ENCODE measurements at places on chromosomes 13 and 19.

DNA sequence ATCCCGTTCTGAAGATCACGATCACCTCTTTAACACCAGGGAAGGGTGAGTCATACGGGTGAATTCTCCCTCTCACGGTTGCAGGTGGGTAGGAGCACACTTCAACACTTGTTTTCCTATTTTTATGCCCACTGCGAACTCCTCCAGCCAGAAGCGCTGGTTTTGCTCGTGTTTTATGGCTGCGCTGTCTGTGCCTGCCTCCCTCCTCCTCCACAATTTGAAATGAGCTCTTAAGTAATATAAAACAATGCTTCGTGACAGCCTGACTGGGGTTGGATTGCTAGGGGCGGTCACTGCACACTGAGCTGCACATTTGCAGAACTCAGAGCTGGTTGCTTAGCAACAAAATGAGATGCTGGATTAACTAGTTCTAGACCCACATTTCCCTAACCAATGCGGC lies 12.9 kb downstream of the CCDC70 start:
- DNase-seq, result no peak

DNA sequence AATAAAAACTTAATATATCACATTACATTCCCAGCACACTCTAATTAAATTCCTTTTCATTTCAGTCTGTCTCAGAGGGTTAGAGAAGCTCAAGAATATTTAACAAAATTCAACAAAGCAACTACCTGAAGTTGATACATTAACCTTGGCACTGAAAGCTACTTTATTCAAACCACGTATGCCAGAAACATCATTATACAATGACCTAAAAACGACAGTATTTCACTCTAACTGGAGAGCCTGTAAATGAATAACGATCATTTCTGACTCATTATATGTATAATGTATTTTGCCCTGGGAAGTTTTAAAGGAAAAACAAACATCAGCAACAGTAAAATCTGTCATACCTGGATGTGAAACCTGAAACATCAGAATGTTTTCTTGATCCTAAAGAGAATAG lies 270.1 kb downstream of the SLITRK5 start:
- DNase-seq, result no peak

GRCh38 chr19:15962319-15962718 lies 13.5 kb downstream of the OR10H4 start:
- DNase-seq, result no peak

- no peak for DNase-seq
Measured at GRCh38 chr13:33869005-33869404, 51.1 kb downstream of the RFC3 start.

GRCh38 chr19:40503320-40503695 lies 36.5 kb downstream of the SPTBN4 start:
- DNase-seq, result no peak

DNA sequence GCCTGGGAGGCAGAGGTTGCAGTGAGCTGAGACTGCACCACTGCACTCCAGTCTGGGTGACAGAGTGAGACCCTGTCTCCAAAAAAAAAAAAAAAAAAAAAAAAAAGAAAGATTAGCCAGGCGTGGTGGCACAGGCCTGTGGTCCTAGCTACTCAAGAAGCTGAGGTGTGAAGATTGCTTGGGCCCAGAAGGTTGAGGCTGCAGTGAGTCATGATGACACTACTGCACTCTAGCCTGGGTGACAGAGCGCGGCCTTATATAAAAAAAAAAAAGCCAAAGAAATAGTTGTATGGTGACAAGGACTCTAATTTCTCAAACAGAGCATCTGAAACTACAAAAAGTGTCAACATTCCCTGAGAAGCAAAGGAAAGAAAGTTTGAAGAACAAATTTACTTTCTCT lies 3.4 kb downstream of the PBX4 start:
- DNase-seq, result no peak

Measured in activated gamma-delta T cell treated with anti-CD3 and anti-CD28 coated beads, Interleukin-2, amount 50 U/mL, for 16 hours (primary cell).